ENCODE measurements at places on chromosomes 5 and 9. TPM values are rescaled to one million over a fixed set of nuclear protein-coding genes. Genes with fewer than 3 reads are reported as not detected.

DNA sequence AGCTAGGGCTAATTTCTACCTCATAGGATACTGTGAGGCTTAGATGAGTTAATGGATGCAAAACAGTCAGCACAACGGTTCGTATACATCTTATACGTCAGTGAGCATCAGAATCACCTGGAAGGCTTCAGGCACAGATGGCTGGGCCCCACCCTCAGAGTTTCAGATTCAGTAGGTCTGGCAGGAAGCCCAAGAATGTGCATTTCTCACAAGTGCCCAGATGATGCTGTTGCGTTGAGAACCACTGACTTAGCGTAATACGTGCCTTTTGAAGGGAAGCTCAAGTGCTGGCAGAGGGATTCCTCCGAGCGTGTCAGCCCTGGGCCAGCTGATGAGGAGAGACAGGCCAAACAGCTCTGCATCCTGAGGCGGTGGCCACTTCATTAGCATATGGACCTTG is 117.1 kb upstream of the WWC1 start:
- DNase-seq: no peak

DNA sequence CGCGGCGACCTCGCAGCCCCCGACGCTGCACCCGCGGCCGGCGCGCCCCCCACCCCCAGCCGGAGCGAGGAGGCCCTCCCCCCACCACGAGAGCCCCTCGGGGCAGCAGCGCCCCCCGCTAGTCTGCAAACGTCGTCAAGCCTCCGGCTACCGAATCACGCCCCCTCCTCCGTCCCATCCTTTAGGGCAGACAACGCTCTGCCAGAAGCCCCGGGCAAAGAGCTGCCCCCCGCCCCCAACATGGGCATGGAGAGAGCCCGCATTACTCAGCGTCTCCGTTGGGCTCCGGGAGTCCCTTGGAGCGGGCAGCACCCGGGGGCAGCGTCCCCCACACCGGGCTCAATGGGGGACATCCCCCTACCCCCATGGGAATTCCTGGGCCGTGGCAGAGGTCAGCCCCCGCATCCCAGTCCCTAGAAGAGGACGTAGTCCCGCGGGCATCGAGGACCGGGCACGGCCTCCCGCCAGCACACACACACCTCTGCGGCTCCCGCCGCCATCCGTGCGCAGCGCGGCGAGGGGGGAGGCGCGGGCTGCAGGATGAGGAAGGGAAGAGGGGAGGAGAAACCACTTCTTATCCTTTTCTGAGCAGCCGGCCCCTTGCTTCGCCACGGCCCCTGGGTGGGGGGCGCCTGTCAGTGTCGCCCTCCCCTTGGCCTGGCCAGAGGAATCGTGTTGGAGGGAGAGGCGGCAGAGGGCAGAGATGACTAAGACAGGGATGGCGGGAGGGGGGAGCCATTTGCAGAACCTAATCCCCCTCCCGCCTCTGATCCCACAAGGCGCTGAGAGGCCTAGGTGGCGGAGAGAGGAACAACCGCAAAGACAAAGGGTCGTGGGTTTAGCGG is 750 bp downstream of the DNM1 start:
- DNase-seq: no peak

- no peak for DNase-seq
These were observed 8.6 kb upstream of the GLE1 start for GRCh38 chr9:128495804-128496417.

GRCh38 chr5:137312011-137312410 is 187.1 kb downstream of the SPOCK1 start:
- no peak for DNase-seq

GRCh38 chr9:137952976-137953666 is 75.5 kb downstream of the CACNA1B start:
- no peak for DNase-seq

GRCh38 chr9:82320566-82320965 is 332.0 kb downstream of the SPATA31D1 start:
- no peak for DNase-seq

LIX1 gene
- total RNA-seq: 1.8 TPM

BICD2 gene
- total RNA-seq: 20.4 TPM

NELFB gene
- total RNA-seq: 11.2 TPM

PCDHA1 gene
- total RNA-seq: not detected

HTR1A gene
- not detected for total RNA-seq
